ENCODE measurements at places on chromosomes 7 and 10. TPM values are rescaled to one million over a fixed set of nuclear protein-coding genes. Genes with fewer than 3 reads are reported as not detected.

Gene XRCC2
- total RNA-seq, result 2.8 TPM

Gene SPDYE8
- total RNA-seq, result not detected

Gene GPNMB
- total RNA-seq, result 19.6 TPM

Gene MYPN
- 11.0 TPM for total RNA-seq

Gene DLX5
- not detected for total RNA-seq

Gene RABGEF1
- total RNA-seq, result 28.4 TPM

Gene RAB19
- not detected for total RNA-seq

Measured in myometrial cell (primary cell).